ENCODE measurements at places on chromosomes 3 and 15. TPM values are rescaled to one million over a fixed set of nuclear protein-coding genes. Genes with fewer than 3 reads are reported as not detected.

The AADACL2 gene
- total RNA-seq: not detected

The DNAJC13 gene
- 12.2 TPM for total RNA-seq

The TF gene
- total RNA-seq: 0.51 TPM

The DISP2 gene
- 1.3 TPM for total RNA-seq

The NMNAT3 gene
- total RNA-seq: 1.4 TPM

The CA12 gene
- 158 TPM for total RNA-seq

The MYRIP gene
- not detected for total RNA-seq

The C2CD4B gene
- not detected for total RNA-seq

The MYL3 gene
- total RNA-seq: not detected

The GOLGA8S gene
- 0.15 TPM for total RNA-seq

The XCR1 gene
- not detected for total RNA-seq

The ASB14 gene
- total RNA-seq: not detected

The ACOX2 gene
- 9.1 TPM for total RNA-seq

The NUP210 gene
- 32.3 TPM for total RNA-seq

The ROPN1 gene
- not detected for total RNA-seq

The CRABP1 gene
- total RNA-seq: 0.71 TPM

The PDCD10 gene
- 54.3 TPM for total RNA-seq

The DPPA2 gene
- not detected for total RNA-seq

The METTL6 gene
- total RNA-seq: 33.1 TPM

The FRMD4B gene
- total RNA-seq: 0.85 TPM

The GOLGA6L9 gene
- 3.3 TPM for total RNA-seq

The PLA2G4E gene
- not detected for total RNA-seq

The SLC22A13 gene
- not detected for total RNA-seq

The LXN gene
- 68.9 TPM for total RNA-seq

The GTF2E1 gene
- total RNA-seq: 13.7 TPM

The TERC gene
- 0.16 TPM for total RNA-seq

The CLSTN2 gene
- total RNA-seq: 0.03 TPM

The WWTR1 gene
- 105 TPM for total RNA-seq

The SAMD7 gene
- not detected for total RNA-seq

The GUCA1C gene
- not detected for total RNA-seq

The SAMMSON gene
- total RNA-seq: not detected

The TRIM59 gene
- total RNA-seq: 8.9 TPM

The NOP10 gene
- total RNA-seq: 552 TPM

The DLL4 gene
- 0.62 TPM for total RNA-seq

Data from A549 treated with CpdA at 1 μM for 4 hours (cell line).